ENCODE measurements at places on chromosomes 4 and X.

- DNase-seq, result no peak
Observed at GRCh38 chr4:74338792-74339333, 26.1 kb upstream of the EREG start.

- DNase-seq, result no peak
Observed at GRCh38 chr4:577499-578450, 1.7 kb upstream of the TMEM271 start.

DNA sequence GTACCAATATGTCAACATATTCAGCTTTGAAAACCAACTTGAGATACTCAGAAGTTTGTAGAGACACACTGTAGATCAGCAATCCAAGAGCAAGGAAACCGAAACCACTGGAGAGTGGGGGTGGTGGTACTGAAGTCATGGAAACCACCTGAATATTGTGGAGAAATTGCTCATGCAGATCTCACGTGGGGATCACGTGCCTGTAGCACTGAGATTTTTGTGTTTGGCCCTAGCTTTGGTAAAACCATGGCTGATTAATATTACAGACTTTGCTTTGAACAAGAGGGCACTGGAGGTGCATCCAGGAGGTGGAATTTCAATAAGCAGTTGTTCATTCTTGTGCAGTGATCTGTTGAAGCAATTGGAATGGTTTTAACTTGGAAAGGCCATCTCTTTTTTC, 47.2 kb downstream of the GBA3 start:
- DNase-seq, result no peak

DNA sequence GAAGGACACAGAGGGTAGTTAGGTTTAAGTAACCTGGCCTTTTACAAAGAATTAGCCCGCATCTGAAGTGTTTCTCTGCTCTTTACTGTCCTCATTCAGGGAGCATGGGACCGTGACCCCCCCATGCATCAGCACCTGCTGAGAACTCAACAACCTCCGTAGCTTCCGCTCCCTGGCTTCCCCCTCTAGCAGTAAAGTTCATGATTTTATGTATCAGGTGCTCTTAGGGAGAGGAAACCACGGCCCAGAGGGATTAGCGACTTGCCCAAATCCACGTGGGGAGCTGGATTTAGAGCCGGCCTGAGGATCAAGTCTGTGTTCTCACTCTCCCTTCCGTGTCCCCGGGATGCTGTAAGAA, 284.6 kb upstream of the GATB start:
- DNase-seq, result no peak

- no peak for DNase-seq
Observed at GRCh38 chr4:175951794-175952193, 113.8 kb upstream of the WDR17 start.

DNA sequence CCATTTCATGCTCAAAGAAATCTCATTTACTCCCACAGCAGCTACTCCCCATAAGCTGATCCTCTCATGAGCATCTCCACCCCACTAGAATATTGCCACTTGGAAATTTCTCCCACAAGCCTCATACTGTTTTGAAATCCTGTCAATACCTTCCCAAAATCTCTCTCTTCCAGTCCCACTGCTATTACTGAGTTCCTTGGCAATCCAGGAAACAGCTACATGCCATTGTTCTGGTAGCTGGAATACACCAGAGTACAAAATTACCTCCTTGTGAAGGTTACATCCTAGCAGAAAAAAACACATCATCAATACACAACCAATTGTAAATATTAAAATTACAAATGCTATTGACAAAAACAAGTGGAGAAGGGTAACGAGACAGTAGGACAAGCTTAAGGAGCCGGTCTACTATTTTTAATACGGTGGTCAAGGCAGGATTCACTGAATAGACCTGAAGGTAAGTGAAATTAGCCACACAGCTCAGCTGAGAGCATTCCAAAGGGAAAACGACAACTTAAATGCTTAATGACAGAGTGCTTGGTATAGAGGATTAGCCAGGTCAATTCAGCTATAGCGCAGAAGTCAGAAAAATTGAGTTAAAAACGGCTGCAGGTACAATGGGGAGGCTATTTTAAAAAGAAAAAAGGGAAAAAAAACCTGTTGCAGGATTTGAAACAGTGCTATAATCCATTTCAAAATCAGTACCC, 6.4 kb downstream of the RPL9 start:
- DNase-seq, result no peak

DNA sequence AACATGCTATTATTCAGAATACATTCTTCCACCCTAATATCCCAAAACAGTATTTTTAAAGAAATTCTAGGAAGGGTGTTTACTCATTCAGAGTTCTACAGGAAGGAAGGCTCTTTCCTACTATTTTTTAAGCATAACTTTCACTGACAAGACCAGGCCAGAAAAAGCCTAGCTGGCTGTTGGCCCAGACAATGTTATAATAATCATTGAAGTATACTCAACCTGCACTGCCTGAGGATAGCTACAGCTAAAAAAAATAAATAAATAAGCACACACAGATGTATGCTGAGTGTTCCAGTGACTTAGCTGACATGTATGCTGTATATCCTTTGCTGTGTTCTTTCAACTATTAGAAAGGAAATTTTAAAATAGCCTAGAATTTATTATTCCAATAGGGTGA, 145.8 kb upstream of the SPRY1 start:
- peak; percentile 67 for DNase-seq

Measured in left forelimb (tissue), 1 donor.